ENCODE measurements at places on chromosomes 1 and 21.

GRCh38 chr1:228046421-228047182 lies 35.9 kb upstream of the ARF1 start:
- no peak for DNase-seq

- peak; percentile 77 for DNase-seq
These were observed 94.6 kb upstream of the SLC44A3 start for GRCh38 chr1:94725566-94725965.

- DNase-seq: no peak
These were observed 46.5 kb downstream of the ETS2 start for GRCh38 chr21:38852278-38852677.

DNA sequence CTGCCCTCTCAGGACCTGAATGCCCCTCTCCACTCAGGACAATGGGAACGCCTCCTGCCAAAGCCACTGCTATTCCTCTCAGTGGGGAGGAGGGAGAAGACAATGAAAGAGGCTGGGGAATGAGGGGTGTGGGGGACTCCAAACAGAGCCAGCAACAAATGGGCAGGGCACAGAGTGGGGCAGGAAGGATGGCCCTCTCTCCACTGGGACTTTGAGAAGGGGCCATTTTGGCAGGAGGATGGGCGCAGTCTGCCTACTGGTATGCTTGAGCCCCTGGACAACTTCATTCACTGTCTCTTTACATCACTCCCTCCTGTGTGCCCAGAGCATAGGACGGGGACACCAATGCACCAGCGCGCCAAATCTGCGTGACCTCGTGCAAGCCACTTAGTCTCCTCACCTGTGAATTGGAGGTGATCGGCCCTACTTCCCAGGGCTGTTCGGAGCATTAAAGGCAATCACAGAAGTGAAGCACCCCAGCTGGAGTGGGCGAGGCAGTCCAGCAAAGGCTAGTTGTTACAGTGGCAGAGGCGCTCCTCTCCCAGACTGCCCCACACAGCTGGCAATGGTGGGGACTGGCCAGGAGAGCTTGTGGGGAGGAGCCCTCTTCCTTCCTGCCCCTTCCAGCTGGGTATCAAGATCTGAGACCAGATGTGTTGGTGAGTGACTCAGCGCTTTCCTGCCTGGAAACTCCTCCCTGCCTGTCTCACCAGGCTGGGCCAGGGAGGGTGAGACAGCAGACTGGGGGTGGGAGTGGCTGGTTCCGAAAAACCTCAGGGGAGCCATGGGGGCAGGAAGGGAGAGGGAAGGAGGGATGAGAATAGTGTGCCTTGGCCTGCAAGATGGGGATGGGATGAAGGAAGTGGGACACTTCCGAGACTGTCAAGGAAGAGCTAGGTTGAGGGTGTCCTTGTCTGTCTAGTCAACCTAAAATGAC lies 22.4 kb upstream of the SYNC start:
- peak; percentile 83 for DNase-seq

GRCh38 chr1:238484121-238484520 lies 593.4 kb upstream of the ZP4 start:
- no peak for DNase-seq

DNA sequence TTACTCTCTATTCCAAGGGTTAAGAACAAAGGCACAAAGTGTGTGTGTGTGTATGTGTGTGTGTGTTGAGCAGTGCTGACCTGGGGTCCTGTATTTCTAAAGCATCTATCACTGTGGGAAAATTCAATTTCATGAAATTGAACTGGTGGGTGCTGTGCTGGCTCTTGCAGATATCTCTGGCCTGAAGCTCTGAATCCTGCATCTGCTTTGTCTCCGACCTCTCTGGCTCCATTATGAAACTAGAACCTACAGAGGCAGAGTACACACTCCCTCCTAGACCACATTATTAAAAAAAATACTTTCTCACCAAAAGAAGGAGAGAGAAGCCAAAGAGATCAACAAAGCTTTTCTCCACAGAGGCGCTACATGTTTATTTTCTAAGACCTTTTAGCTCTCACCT lies 88.4 kb upstream of the PDE4B start:
- no peak for DNase-seq

GRCh38 chr1:74504125-74504932 lies 8.1 kb downstream of the LRRC53 start:
- peak; percentile 24 for DNase-seq

GRCh38 chr1:29256979-29257804 lies 20.9 kb downstream of the PTPRU start:
- DNase-seq: no peak

- DNase-seq: no peak
These were observed 1.9 kb upstream of the PADI2 start for GRCh38 chr1:17120962-17121837.

GRCh38 chr1:243962541-243962940 lies 88.5 kb upstream of the ZBTB18 start:
- DNase-seq: no peak

DNA sequence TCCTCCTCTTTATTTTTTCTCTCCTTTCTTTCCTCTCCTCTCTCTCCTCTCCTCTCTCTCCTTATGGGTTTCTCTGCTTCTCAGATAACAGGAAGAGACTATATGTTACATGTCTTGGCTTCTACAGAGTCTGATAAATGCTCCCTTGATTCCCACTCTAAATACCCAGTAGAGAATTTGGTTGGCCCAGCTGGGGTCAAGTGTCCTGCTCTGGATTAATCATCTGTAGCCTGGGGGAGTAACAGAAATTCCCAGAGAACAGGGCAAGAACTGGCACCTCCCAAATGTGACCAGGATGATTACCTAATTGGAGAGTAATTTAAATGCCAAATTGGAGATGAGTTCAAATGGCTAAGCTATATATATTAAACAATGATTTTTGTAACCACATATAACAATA lies 146.1 kb upstream of the LMO4 start:
- DNase-seq: peak; percentile 35

DNA sequence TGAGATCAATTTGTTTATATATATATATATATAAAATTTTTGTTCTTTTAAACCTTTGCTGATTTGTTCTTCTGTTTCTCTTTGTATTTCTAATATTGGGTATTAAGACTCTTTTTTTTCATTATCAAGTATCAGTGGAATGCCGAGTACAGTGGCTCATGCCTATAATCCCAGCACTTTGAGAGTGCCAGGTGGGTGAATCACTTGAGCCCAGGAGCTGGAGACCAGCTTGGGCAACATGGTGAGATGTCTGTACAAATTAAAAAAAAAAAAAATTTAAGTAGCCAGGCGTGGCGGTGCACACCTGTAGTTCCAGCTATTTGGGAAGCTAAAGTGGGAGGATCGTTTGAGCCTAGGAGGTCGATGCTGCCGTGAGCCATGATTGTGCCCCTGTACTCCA lies 67.1 kb downstream of the MAST2 start:
- DNase-seq: no peak

DNA sequence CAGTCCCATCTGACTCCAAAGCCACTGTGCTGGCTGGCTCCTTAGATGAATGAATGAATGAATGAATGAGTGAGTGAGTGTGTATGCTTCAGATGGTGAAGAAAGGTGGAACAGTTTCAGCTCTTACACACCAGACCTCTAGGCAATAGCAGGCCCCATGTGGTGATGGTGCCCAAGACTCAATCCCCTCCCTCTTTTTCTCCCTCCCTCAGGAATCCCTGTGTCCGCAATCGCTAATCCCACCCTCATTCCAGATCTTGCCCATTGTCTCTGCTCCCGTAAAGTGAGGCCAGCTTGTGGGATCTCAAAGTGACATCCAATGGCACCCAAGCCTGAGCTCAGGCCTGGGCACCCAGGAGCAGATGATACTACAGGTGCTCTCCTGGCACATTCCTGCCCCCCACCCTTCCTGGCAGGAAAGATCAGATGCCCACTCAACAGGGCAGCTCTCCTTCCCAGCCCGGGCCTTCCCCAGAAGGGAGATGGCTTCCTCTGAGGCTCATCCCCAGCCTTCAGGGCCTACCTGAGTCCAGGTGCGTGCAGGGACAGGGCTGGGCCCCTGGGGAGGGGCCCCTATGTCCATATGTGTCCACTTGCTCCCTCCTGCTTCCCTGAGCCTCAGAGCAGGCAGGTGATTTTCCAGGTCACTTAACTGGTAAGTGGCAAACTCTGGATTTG lies 106.4 kb downstream of the HMGB4 start:
- no peak for DNase-seq

GRCh38 chr1:195511501-195511900 lies 1096.7 kb downstream of the KCNT2 start:
- DNase-seq: no peak

DNA sequence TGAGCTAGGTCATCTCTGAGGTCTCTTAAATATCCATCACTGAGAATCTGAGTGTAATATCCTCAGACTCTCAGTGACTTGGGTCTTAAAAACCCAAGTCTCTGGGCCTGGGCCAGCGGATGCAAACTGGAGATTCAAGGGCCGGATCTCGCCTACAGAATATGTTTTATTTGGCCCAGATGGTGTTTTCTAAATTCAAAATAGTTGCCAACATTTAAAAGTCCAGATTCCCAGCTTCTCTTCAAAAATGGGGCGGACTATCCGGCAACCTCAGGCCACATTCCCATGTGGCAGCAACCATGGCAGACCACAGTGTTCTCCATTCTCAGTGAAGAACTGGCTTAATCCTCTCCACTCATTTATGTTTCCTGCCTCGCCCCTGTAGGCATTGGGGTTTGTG lies 12.7 kb upstream of the HEYL start:
- DNase-seq: no peak

- no peak for DNase-seq
These were observed 350.8 kb downstream of the PTPRU start for GRCh38 chr1:29586991-29587745.

- DNase-seq: peak; percentile 53
These were observed 20.8 kb upstream of the COG2 start for GRCh38 chr1:230621324-230622030.

DNA sequence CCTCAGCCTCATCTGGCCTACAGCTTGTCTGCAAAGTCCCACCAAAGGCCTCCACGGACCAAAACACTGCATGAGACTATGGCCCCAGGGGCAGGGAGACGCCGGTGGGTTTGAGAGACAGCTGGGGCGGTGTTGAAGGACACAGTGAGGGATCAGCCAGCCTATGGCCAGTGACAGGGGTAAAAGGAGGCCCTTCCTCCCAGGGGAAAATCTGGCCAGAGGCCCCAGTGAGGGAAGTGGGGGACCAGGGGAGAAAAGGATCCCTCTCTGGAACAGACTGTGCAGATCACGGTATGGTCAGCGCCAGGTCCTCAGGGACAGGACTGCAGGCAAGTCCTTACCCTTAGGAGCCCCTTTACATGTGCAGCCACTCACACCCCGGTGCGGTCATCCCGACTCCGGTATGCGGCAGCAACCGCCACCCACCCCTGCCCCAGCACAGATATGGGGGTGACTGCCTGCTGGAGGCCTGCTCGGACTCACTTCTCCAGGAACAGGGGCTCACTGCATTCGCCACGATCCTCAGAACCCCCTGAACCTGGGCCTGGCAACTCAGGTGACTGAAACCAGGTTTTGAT lies 1.3 kb downstream of the CERS2 start:
- no peak for DNase-seq

DNA sequence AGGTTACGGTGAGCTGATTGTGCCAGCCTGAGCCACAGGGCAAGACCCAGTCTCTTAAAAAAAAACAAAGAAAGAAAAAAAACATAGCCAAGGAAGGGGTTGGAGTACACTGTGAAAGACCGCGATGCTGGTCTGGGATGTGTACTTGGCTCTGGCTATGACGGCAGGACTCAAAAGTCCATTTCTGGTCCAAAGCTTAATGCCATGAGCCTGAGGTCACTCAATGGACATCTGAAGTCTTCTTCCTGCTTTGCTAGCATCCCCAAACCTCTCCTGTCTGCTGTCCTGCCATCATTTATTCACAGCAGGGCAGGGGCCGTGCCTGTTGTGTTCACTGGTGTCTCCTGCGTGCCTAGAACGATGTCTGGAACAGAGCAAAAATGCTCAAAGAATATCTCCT lies 1.5 kb upstream of the ARHGEF10L start:
- DNase-seq: no peak

GRCh38 chr21:32824950-32825349 lies 53.4 kb upstream of the PAXBP1 start:
- DNase-seq: no peak

DNA sequence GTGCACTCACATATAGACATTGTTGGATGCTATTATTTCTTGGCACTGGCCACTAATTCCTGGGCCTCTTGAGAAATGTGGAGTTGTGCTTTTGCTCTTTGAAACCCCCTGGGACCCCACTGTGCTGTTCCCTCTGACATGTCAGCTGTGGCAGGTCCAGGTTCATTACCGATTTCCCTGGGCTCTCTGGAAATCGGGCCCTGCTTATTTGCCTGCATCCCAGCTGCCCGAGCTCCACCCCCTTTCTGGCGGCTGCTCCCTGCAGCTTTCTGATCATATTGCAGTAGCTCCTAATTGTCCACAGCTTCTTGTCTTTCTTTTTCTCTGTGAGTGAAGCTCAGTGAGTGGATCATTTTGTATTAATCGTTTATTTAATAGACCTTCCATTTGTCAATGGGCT lies 183.7 kb upstream of the FAM78B start:
- no peak for DNase-seq

GRCh38 chr1:9840176-9840575 lies 16.4 kb upstream of the CLSTN1 start:
- DNase-seq: no peak

DNA sequence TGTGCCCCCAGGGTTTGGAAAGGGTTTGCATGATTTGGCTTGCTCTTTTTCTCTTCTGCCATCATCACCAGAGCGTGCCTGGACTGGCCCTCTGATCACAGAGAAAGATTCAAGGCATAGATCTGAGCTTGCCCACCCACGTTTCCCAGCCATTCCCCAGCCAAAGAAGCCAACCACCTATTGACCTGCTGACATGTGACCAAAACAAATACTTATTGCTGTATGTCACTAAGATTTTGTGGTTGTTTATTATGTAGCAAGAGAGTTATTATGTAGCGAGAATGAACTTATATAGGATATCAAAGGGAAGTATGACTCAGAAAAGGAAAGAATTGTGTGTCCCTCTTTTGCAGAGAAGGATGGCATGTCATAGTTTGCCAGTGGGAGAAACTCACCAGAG lies 59.9 kb downstream of the UBE2U start:
- no peak for DNase-seq

DNA sequence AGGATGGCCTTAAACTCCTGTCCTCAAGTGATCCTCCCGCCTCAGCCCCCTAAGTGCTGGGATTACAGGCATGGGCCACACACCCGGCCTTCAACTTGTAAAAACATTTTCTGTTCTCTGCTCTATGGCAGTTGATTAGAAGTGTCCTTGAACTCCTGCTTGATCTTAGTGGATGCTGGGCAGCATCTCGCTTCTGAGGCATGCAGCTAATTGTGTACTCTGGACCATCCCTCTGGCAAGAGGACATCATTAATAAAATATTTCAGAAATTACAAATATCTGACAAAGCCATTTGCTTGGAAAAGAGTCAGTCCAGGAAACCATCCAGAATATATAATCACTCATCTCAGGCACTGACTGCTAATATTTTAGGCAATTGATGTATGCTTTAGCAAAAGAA lies 8.1 kb downstream of the NGF start:
- DNase-seq: no peak
